ENCODE measurements at places on chromosomes 3 and 15.
A peak's percentile ranks its signal among the peaks of the same experiment; 100 is the strongest.

DNA sequence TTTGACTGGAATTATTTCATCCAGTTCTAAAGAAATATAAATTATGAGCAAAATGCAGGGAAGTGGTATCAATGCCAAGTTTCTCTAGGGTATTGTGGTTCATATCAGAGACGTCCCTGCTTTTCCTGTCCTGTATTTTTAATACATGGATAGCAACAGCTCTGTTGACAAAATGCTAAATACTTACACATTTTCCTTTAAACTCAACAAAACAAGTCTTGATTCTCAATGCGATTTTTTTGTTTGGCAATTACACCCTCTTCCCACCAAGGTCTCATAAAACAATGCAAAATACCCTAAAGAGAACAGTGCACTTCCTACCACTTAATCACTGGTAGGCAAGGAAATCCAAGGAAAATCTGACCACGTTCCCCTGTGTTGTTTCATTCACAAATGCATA, 120.0 kb downstream of the DUT start:
- DNase-seq: no peak

- DNase-seq: no peak
These were observed 19.2 kb upstream of the CYP11A1 start for GRCh38 chr15:74386496-74387140.

DNA sequence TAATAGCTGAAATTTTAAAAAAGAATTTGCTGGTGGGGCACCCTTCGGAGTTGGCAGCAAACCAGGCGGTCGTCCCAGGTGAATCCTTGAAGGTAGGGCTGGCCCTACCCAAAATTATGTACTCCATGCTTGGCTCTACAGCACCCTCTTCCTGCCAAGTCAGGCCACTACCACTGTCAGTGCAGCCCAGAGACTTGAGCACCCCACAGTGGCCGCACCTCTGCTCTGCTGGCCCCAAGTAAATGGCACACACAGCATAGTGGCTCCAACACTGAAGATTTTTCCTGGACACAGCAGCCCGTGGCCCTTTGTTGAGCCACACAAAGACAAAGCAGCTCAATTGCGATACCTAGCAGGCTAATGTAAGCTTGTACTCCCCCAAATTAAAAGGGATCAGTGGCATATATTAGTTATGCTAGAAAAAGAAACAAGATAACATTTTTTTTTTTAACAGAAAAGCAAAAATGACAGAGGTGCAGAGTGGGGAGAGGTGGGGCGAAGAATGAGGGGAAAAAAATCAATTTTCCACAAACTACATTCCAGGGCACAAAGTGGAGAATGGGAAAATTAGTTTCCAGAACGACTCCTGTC, 250.5 kb downstream of the UACA start:
- peak; percentile 85 for DNase-seq

- no peak for DNase-seq
These were observed 713.5 kb upstream of the ARPP21 start for GRCh38 chr3:34925851-34926250.

DNA sequence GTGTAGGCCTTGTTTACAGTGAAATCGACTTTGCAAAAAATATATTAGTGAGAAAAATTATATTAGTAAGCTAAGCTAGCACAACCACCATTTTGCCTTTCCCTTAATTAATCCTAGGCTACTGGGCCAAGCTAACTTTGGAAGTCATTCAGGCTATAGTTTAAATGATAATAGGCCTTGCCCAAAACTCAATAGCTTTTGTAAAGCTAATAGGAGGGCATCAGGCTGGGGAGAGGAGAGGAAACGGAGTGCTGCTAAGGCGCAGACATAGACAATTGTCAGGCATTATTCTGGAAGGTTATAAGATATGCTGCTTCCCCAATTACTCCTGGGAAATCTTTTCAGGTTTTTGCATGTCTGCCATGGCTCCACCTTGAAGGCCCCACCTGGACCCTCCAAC, 1286.0 kb downstream of the NSUN3 start:
- DNase-seq: no peak

- no peak for DNase-seq
These were observed 202.8 kb downstream of the RSRC1 start for GRCh38 chr3:158312560-158313141.

DNA sequence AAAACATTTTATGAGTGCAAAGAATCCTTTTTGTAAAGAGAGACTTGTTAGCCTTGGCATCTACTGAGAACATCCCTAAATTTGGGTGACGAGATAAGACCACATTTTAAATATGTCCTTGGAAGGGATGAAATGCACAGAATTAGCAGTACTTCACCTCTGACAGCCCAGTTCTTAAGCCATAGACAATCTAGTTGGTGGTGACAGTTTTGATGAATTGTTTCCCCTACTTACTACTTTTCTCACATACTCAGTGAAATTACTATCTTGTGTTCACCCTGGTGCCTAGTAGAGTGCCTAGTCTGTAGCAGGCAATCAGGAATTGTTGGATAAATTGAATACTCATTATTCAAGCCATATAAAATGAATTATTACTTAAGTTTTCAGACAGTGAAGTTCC, 3.4 kb downstream of the SCAANT1 start:
- DNase-seq: no peak

DNA sequence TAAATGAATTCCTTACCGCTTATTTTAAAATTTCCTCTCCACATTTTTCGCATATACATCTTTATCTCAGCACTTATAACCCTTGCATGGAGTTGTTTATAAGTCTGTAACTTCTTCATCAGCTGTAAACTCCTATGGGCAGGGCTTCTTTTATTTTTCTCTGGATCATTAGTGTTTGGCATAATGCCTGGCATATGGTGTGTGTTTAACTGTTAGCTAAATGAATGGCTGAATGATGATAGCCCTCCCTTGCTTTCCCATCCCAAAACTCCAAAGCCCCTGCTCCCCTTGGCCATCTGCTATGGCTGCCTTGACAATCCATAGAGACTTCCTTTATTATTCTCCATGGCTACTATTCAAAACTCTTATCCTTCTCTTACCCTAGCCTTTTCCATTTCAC, 48.1 kb upstream of the SEMA6D start:
- DNase-seq: no peak

DNA sequence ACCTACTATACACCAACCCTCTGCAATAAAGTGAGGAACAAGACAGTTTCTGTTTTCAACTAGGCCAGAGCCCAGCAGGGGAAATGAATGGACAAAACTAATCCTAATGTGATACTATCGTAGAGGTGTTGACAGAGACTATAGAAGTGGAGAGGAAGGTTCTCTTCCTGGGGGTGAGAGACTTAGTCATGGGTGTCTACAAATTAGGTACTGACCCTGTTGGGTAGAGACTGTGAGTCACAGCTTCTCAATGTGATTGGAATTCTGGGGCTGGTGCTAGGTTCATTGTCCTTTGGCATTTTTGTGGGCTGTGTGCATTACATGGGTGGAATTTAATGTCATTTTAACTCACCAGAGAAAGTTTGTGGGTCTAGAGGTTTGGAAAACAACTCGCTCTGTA, 79.3 kb downstream of the ADAMTSL3 start:
- DNase-seq: peak; percentile 23
